NCI-H1694 treated with DMSO at 0.1 percent for 48 hours (cell line): ENCODE measurements at places on chromosomes 7 and 10.

GRCh38 chr10:7111561-7111960 lies 299.3 kb downstream of the SFMBT2 start:
- DNase-seq: no peak

DNA sequence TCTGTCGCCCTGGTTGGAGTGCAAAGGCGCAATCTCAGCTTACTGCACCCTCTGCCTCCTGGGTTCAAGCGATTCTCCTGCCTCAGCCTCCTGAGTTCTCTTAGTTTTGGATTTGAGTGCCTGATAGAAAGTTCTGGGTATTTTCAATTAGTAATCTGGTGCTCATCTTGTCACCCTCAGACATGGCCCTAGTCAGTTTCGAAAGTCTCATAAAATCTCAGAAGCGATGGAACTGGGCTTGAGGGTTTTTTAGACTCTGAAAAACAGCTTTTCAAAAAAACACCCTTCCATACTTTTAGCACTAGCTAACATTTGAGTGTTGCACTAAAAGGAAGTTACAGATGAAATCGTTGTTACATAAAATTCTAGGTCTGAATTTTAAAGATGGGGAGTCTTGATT lies 9.4 kb upstream of the PIP4K2A start:
- DNase-seq: no peak

- DNase-seq: peak; percentile 44
Observed at GRCh38 chr7:391411-391951, 101.5 kb downstream of the FOXL3 start.

DNA sequence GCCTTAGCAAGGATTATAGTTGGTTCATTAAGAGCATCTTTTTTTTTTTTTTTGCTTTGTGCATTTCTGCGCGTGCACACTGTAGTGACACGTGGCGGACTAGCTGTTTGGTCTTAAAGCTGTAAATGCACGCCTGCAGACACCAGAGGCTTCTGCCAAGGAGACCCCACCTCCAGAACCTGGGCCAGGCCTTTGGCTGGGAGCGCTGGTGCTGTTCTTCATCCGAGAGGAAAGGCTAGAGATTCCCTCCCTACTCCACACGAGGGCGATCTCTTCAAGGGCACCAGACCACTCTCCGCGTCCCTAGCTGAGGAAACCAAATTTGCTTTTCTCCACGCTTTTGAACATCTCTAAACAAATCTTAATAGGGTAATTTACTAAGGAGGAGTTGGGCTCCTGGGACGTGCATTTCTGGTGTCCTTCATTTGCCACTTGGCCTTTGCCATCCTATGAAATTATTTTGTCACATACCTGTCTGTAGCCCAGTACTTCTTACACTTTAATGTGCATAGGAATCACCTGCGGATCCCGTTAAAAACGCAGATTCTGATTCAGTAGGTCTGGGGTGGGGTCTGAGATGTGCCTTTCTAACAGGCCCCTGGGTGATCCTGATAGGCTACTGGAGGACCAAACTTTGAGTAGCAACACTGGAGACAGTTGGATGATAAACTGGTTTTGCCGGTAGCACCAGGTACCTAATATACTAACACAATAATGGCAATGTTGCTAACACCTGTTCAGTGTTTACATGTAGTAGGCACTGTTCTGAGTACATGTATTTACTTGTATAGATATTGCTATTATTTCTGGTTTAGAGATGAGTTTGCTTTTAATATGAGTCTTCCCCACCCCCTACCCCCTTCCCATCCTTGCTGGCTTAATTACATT lies 1.3 kb upstream of the SLC26A5 start:
- peak; percentile 84 for DNase-seq

DNA sequence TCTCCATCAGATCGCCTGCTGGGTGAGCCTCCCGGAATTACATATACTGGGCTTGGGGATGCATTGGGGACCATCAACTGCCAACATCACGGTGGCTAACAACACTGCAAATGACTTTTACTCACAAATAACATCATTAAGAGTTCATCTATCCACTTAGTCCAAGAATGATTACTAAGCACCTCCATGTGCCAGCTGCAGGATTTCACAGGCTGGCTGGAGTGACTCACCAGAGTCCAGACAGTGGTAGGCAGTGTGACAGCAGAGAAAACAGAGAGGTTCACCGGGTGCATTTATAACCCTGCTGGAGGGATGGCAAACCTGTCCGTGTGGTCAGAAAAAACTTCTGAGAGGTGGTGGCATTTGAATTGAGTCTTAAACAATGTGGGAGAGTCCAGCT lies 3.2 kb upstream of the IGFBP3 start:
- DNase-seq: no peak

GRCh38 chr10:12703813-12704212 lies 297.7 kb downstream of the CCDC3 start:
- DNase-seq: no peak

- peak; percentile 95 for DNase-seq
Observed at GRCh38 chr7:43531700-43532099, 51.2 kb upstream of the STK17A start.
